Osteocyte (in vitro differentiated cells): ENCODE measurements at places on chromosomes 5 and 9.

DNA sequence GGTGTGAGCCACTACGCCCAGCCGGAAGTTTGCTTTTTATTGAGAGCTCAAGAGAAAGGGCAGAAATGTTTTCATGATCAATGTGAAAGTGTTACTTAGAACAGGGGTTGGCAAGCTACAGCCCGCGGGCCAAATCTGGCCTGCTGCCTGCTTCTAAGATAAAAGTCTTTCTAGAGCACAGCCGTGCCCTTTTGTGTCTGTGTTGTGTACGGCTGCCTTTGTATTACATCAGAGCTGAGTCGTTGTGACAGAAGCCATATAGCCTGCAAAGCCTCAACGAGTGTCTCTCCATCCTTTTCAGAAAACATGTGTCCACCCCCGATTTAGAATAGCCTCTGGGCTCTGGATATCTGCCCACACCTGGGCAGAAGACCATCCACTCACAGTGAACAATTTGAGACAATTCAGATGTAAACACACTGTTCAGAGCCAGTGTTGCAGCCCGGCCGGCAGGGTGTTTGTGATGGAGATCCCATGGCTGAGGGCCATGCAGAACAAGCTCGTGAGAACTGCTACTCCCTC is 28.8 kb downstream of the AK8 start:
- DNase-seq: no peak

GRCh38 chr5:135657536-135658305 is 78.9 kb upstream of the CXCL14 start:
- DNase-seq: peak; percentile 68

DNA sequence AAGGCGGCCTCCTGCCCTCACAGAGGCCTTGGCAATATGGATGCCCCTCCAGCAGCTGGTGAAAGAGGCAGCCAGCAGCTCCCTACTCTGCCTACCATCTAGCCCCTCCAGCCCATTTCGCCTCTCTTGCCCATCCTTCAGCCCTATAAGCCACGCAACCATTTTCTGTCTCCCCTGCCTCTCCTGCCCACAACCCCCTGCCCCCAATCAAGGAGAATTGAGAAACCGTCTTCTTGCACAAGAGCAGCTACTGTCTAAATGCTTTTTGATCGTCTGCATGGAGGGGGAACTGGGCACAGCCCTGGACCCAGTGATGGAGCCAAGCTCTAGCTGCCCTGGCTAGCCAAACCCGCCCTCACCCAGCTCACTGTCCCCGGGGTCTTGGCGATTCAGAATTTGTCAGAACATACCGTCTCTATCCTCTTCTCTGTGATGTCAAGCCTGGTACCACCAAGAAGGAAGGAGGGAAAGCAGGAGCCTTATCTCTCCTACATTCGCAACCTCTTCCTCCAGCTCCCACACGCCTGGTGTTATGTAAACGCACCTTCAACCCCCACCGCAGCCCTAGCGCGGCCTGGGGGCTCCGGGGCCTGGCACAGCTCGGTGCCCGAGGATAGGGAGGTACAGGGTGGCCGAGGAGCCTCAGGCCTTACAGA is 1.2 kb downstream of the SPRY4 start:
- no peak for DNase-seq

DNA sequence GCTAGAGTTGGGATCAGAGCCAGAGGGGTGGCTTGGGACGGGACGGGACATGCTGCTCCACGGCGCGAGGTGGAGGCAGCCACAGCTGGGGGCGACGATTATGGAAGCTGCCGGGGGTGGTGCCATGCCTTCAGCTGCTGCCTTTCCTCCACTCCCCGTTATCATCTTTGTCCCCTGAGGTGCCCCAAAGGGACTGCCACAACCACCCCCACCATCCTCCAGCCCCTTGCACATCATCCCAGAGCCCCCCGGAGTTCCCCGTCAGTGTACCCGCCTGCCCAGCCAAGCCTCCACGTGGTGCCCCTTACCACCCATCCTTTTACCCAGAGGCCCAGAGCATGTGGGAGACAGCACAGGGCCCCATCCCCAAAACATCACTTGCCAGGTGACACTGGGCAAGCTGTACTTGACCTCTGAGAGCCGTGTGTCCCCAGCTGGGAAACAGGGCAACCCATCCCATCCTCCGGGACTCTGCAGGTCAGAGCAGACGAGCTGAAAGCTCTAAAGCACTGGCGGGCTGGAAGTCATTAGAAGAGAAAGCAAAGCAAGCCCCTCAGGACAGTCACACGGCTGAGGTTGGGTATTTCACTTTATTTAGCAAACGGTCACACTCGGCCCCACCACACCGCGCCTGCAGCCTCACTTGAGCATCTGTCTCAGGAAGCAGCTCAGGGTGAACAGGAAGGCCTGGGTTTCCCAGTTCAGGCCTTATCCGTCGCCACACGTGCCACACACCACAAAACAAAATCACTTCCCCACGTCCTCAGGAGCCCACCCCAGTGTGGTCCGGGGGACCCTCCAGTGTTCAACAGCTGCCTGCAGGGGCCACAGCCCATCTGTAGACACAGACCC is 19.5 kb upstream of the MXD3 start:
- DNase-seq: no peak

- DNase-seq: no peak
Observed at GRCh38 chr9:7216004-7216841, 458.4 kb downstream of the KDM4C start.

DNA sequence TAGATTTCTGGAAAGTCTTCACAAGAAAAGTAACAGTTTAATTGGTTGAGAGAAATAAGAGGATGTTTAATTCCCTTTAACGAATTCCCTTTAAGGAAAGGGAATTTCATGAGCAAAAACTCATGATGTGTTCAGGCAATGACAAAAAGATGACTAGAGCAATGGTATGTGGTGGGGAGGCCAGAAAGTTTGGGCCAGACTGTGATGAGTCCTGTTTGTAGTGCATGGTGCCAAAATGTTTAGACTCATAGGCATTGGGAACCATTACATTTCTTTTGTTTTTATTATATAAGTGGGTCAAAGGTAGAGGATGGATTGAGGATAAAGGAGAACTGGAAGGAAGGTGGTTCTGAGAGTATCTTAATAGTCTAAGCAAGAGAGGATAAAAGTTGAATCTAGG is 10.9 kb downstream of the CNTRL start:
- DNase-seq: no peak

DNA sequence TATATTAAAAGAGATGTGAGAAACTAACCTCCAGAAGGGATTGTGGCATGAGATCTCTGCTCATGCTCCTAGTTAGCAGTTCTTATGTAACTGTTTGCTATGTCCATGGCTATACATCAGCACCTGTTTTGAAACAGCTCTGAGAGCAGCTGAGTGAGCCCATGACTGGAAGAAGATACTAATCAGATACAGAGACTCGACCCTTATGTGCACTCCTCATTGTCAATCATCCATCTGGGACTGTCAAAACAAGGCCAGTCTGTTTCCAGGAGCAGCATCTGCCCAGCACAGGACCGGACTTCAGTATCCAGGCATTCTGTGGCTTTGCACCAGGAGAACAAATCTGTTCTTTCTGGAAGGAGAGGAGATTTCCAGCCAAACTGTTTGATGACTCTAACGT is 77.7 kb downstream of the EFNA5 start:
- no peak for DNase-seq

DNA sequence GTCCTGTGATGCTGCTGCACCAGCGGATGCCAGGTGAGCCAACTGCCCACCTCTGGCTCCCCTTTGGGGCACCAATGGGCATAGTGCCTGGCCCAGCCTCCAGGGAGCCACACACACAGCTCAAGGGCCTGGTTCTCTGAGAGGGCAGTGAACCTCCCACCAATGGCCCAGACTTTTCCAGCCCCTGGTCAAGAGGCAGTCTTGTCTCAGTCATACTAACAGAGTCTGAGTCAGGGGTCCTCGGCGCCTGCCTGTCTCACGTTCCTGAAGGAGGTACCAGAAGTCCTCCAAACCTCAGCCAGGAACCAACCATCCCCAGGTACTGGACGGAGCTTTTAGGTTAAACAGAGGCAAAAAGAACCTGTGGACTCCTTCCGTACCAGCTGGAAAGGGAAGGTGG is 121.1 kb downstream of the C5orf15 start:
- no peak for DNase-seq

DNA sequence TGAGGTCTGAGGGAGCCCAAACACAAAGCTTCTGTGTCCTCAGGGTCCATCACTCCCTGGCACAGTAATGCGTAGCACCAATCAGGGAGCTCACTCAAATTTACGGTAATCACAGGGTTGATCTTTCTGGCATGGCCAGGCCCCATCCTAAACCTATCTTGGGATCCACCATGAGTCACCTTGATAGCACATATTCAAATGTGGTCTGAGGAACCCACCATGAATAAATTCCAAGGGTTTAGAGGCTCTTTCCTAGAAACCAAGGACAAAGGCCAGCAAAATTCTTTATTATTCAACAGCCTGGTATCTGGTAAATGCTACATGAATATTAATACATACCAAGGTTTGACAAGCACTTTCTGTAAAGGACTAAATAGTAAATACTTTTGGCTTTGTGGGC is 254.5 kb downstream of the TLR4 start:
- DNase-seq: no peak

DNA sequence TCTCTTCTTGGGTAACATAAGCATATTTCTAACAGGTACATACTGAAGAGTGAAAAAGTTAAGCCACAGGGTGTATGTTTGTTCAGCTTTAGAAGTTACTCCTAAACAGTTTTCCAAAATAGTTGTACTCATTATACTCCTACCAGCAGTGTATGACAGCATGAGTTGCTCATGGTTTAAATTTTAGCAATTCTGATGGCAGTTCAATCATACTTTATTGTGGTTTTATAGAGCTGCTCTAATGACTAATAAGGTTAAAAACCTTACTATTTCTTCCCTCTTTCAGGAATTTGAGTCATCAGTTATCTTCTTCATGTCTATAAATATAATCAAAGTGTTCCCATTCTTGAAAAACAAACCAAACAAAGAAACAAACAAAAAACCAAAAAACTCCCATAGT is 81.5 kb downstream of the CAAP1 start:
- no peak for DNase-seq

DNA sequence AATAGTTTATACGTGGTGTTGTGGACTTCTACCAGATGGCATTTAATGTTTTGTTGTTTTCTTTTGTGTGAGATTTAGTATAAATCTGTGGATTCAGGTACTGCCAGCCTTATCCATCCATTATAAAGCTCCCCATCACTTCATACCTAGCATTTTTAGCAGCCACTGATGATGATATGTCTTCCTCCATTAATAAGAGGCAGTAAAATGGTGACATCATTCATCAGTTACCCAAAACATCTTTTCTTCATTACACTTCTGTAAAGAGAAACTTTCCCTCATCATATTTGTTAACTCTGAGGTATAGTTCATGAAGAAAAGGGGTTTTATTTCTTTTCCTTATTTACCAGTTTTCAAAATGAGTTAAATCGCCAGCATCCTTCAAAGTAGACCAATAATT is 19.4 kb downstream of the CHD1 start:
- DNase-seq: no peak
